Thoracic aorta (tissue), 2 donors: ENCODE measurements at places on chromosomes 11 and 22. TPM values are rescaled to one million over a fixed set of nuclear protein-coding genes. Genes with fewer than 3 reads are reported as not detected.

Gene ASPHD2
- total RNA-seq = 1.6 TPM

Gene TCN1
- not detected for total RNA-seq

Gene LRRC32
- 133 TPM for total RNA-seq

Gene KCNJ5
- total RNA-seq = 3.5 TPM

Gene TRPM5
- total RNA-seq = not detected

Gene SLCO2B1
- 692 TPM for total RNA-seq

Gene TRIM6
- 3.0 TPM for total RNA-seq

Gene LRRC74B
- not detected for total RNA-seq

Gene OR51A7
- not detected for total RNA-seq

DNA sequence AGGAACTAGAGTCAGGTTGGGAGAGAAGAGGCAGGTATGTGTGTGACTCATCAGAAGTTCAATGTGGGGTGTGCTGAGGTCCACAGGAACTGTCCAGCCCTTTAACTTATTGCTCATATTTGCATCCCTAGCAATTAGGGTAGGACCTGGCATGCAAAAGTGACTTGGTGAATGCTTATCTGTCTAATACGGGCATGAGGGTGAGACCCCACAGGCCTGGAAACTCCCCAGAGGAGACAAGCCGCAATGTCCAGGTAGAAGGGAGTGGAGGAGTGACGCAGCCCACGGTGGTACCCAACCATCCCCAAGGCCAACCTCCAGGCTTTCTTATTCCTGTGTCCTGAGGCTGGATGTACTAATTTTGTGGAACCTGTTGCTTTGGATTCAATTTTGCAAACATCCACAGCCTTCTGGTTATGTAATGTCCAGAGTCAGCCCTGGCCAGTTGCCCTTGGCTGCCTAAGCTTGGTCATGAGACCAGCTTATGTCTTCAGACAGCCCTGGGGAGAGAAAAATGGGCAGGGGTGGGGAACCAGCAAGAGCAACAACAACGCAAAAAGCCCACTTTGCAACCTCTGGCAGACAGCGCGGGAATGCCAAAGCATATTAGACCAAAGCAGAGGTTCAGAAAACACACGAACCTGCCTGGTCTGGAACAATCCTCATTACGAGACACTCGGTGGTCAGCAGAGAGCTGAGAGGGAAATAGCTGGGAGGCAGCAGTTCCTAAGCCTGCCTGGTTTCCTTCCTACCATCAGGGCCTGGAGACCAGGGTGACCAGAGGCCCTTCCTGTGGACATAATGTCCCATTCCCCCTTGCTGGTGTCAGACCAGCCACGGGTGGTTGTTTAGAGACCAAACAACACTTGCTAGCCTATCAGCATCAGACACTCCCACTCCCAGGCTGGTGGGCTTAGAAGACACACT is 49.3 kb downstream of the TIMP3 start:
- peaks cover 42% of the 10 kb centered on the region for H3K4me1 ChIP-seq
- no peaks in the 10 kb centered on the region for H3K27me3 ChIP-seq
- H3K36me3 ChIP-seq = no peaks in the 10 kb centered on the region
- DNase-seq = no peak
- H3K4me3 ChIP-seq = peak overlapping the region; percentile 39

- H3K36me3 ChIP-seq = peaks cover 20% of the 10 kb centered on the region
- no peak overlapping the region for H3K27ac ChIP-seq
- no peak for DNase-seq
- no peaks in the 10 kb centered on the region for H3K27me3 ChIP-seq
Observed at GRCh38 chr11:47233989-47234668, 14.5 kb downstream of the ACP2 start.

DNA sequence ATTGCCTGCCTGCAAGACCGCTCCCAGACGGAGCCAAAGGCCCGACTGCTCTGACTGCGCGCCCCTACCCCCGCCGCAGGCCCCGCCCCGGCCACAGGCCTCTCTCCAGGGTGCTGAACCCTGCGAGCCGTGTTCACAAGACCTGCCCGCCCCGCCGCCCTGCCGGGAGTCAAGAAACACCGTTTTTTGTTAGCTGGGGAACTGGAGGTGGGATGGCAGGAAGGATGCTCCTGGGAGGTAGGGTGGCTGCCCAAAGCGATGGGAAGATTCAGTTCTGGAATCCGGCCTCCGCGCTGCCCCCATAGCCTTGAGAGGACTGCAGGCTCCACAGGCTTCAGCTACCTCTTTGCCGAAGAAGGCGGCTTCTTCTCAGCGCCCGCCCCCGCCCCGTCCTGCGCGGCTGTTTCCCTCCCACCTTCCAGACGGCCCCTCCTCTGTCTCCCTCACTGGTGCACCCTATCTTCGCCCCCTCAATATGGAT is 2.7 kb upstream of the PDE2A start:
- no peaks in the 10 kb centered on the region for H3K4me1 ChIP-seq
- H3K4me3 ChIP-seq = no peak overlapping the region
- no peak overlapping the region for H3K27ac ChIP-seq
- peaks cover 21% of the 10 kb centered on the region for H3K27me3 ChIP-seq
- H3K36me3 ChIP-seq = no peaks in the 10 kb centered on the region
- DNase-seq = no peak

DNA sequence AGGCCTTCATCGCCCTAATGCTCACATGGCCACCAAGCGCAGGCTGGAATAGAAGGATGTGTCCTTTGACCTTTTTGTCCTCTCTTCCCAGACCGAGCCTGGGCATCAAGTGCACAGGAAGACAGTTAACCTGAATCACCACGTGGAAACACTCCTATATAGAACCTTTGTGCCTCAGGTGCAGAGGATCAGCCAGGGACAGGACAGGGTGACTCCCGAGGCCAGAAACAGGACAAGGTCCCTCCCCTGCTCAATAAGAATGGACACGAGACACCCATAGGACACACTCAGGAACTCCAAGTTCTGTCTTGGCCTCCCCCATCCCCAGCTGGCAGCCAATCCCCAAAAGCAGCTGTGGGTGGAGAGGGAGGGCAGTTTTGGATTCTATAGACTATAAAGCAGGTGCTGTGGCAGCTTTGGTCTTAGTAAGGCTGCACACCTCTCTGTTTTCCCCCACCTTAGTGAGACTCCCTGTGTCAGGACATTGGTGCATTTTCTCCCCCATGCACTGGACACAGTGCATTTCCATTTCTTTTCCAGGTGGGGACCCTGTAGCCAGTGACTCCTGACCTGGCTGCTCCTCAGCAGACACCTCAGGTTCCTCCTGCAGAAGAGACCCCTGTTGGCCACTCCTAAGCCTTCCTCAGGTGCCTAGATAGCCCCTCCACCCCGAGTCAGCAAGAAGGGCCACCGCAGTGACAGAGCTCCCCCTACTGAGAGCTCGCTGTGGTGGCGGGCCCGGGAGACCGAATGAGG is 43.6 kb upstream of the POU2AF1 start:
- no peak overlapping the region for H3K4me3 ChIP-seq
- no peak overlapping the region for H3K27ac ChIP-seq
- H3K4me1 ChIP-seq = peaks cover 25% of the 10 kb centered on the region
- H3K27me3 ChIP-seq = no peaks in the 10 kb centered on the region

DNA sequence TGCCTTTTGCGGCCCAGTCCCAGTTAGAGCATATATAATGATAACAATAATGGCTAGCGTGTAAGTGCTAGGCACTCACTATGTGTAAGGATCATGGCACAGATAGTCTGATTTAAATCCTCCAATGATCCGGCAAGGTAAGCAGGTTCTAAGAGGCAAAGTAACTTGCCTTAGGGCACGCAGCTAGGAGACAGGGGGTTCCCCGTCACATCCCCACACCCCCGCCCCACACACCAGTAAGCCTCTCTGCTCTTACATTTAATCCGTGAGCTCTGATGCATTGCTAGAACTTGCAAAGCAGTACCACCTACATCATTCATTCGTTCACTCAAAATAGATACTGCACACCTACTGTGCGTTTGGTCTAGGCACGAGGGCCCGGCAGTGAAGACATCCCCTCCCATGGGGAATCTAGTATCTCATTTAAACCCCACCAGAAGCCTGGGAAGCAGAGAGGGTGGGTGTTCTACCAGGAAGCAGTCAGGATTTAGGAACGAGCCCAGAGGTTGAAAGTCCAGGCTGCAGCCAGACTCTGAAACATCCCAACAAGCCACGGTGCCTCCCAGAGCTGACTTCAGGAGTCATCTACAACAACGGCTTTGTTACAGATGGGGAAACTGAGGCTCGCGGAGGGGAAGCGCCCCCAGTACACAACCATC is 20.6 kb downstream of the TMPRSS6 start:
- H3K4me1 ChIP-seq = no peaks in the 10 kb centered on the region
- DNase-seq = no peak
- H3K36me3 ChIP-seq = no peaks in the 10 kb centered on the region
- no peak overlapping the region for H3K27ac ChIP-seq
- no peak overlapping the region for H3K4me3 ChIP-seq

GRCh38 chr11:67631853-67632174 is 2.1 kb upstream of the NUDT8 start:
- DNase-seq = no peak
- no peak overlapping the region for H3K27ac ChIP-seq
- no peaks in the 10 kb centered on the region for H3K27me3 ChIP-seq
- H3K4me1 ChIP-seq = peaks cover 22% of the 10 kb centered on the region
- H3K4me3 ChIP-seq = no peak overlapping the region
- H3K36me3 ChIP-seq = no peaks in the 10 kb centered on the region

GRCh38 chr11:35414311-35414710 is 5.0 kb downstream of the SLC1A2 start:
- DNase-seq = no peak
- no peak overlapping the region for H3K4me3 ChIP-seq
- no peaks in the 10 kb centered on the region for H3K36me3 ChIP-seq
- H3K27me3 ChIP-seq = peaks cover 5% of the 10 kb centered on the region
- peaks cover 15% of the 10 kb centered on the region for H3K4me1 ChIP-seq
- no peak overlapping the region for H3K27ac ChIP-seq

DNA sequence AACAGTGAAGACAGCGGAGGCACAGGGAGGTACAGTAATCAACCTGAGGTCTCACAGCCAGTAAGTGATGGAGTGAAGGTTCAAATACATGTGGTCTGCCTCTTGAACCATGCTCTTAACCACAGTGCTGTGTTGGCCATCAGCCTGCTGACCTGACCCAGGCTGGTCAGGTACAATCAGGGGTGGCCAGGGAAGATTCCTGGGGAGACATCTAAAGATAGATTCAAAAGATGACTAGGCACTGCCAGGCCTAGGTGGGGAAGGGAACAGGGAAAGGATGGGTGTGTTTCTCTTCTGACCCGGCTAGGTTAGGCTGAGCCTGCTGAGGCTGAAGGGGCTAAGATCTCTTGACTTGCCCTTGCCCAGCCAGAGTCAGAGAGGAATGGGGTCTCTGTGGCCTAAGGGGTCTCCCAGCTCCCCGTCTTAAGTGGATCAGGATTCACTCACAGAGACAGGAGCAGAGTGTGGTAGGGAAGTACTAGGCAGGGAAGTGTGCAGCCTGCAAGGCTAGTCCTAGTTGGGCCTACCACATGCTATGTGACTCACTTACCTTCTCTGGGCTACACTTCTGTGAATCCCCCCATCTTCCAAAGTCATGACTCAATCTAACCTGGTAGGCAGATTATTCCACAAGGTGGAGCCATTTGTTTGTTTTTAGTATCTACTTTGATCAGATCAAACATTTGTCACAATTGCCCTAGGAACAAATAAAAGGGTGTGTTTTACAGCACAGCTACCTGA is 10.4 kb upstream of the SREBF2 start:
- no peaks in the 10 kb centered on the region for H3K36me3 ChIP-seq
- no peaks in the 10 kb centered on the region for H3K4me1 ChIP-seq
- no peak overlapping the region for H3K4me3 ChIP-seq
- no peaks in the 10 kb centered on the region for H3K27me3 ChIP-seq

DNA sequence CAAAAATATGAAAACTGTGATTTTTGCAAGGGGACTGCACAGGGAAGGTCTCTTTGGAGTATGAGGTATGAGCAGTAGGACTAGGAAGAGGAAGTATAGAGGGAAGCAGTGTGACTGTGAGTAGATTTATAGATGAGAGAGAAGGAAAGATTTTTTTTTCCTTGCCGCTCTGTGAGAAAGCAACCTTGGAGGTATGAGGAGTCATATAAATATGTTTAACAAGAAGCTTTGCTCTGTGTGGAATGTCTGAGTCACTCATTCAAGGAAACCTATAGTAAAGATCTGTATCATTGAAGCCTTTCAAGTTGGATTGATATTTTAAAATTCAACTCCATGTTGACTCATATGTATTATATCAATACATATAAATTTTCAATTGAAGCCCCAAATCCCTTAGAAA is 26.2 kb downstream of the DNHD1 start:
- no peak overlapping the region for H3K4me3 ChIP-seq
- no peak for DNase-seq
- H3K4me1 ChIP-seq = no peaks in the 10 kb centered on the region

- no peaks in the 10 kb centered on the region for H3K36me3 ChIP-seq
- H3K27me3 ChIP-seq = no peaks in the 10 kb centered on the region
- no peak overlapping the region for H3K4me3 ChIP-seq
- H3K4me1 ChIP-seq = no peaks in the 10 kb centered on the region
- DNase-seq = no peak
Observed at GRCh38 chr11:57275582-57275981, 38.5 kb upstream of the APLNR start.

- no peak overlapping the region for H3K27ac ChIP-seq
- H3K27me3 ChIP-seq = no peaks in the 10 kb centered on the region
- H3K4me3 ChIP-seq = no peak overlapping the region
- no peaks in the 10 kb centered on the region for H3K4me1 ChIP-seq
- no peak for DNase-seq
Observed at GRCh38 chr11:128555606-128556005, 31.8 kb downstream of the ETS1 start.

DNA sequence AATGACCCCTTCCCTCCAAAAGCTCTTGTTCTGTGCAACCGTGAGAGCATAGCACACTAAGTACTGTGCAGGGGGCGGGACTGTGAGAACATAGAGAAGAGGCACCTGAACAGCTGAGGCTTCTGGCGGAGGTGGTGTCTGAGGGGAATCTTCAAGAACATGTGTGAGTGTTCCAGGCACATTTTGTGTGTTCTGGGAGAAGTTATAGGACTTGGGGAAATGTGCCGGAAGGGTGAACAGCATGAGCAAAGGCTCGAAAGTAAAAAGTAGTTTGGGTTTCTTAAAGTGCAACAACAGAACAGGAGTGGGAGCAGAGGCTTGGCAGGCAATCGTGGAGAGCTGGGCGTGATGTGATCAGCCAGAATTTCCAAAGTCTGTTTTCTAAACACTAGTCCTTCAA is 12.4 kb upstream of the SYN3 start:
- no peak overlapping the region for H3K27ac ChIP-seq
- no peaks in the 10 kb centered on the region for H3K27me3 ChIP-seq
- H3K36me3 ChIP-seq = no peaks in the 10 kb centered on the region
- no peak for DNase-seq
- no peaks in the 10 kb centered on the region for H3K4me1 ChIP-seq

GRCh38 chr11:91906871-91907624 is 317.6 kb upstream of the FAT3 start:
- no peaks in the 10 kb centered on the region for H3K4me1 ChIP-seq
- H3K36me3 ChIP-seq = no peaks in the 10 kb centered on the region
- H3K27me3 ChIP-seq = no peaks in the 10 kb centered on the region
